NCI-H510A (cell line): ENCODE measurements at places on chromosomes 12 and 14.
A peak's percentile ranks its signal among the peaks of the same experiment; 100 is the strongest.

DNA sequence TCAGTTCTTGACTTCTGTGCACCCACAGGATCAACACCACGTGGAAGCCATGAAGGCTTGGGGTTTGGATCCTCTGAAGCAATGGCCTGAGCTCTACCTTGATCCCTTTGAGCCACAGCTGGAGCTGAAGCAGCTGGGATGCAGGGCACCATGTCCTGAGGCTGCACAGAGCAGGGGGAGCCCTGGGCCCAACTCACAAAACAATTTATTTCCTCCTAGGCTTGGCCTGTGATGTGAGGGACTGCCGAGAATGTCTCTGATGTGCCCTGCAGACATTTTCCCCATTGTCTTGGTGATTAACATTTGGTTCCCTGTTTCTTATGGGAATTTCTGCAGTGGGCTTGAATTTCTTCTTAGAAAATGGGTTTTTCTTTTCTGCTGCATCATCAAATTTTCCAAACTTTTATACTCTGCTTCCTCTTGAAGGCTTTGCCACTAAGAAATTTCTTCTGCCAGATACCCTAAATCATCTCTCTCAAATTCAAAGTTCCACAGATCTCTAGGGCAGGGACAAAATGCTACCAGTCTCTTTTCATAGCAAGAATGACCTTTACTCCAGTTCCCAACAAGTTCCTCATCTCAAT lies 288.2 kb downstream of the CCDC59 start:
- no peak for DNase-seq

GRCh38 chr12:51171884-51172514 lies 936 bp downstream of the TFCP2 start:
- DNase-seq: no peak

DNA sequence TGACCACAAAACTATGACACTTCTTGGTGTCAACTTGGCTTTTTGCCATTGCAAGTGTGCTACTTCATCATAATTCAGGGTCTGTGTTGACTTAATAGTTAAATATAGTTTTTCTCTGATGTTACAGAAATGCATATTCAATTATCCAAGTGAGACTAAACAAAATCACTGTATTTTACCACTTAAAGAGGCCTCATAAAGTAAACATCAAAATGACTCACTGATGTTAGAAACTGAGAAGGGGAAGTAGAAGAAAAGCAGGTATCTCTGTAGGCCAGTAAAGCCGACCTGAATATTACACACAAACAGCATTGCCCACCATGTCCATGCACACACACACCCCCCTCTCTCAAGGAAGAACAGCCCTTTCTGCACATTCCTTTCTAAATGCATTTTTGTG lies 55.4 kb downstream of the RPAP3 start:
- no peak for DNase-seq

GRCh38 chr12:121218588-121219352 lies 8.8 kb downstream of the P2RX4 start:
- DNase-seq: no peak

GRCh38 chr12:13000925-13001774 lies 1.1 kb upstream of the HEBP1 start:
- peak; percentile 41 for DNase-seq
